ENCODE measurements at places on chromosomes 2 and 18.

DNA sequence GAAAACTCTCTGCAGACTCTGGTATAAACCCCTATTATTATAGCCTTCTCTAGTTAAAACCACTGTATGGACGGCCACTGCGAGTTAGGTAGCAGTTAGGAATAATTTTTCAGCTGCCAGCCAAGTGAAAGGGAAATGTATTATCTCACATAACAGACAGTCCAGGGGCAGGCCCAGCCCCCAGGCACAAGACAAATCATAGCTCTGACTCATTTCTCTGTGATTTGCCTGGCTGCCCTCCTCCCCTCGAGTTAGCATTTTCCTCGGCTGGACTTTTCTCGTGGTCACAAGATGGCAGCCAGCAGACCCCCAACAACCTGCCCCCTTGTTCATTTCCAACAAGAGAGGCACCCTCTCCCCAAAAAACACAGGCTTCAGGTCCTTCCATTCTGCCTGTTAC, 10.5 kb downstream of the VIT start:
- no peak for DNase-seq

GRCh38 chr18:48751727-48752468, 198.9 kb downstream of the SMAD7 start:
- DNase-seq: no peak

GRCh38 chr2:239263231-239263630, 137.6 kb downstream of the HDAC4 start:
- DNase-seq: no peak

GRCh38 chr18:76814256-76814655, 8.1 kb upstream of the ZNF236 start:
- no peak for DNase-seq

DNA sequence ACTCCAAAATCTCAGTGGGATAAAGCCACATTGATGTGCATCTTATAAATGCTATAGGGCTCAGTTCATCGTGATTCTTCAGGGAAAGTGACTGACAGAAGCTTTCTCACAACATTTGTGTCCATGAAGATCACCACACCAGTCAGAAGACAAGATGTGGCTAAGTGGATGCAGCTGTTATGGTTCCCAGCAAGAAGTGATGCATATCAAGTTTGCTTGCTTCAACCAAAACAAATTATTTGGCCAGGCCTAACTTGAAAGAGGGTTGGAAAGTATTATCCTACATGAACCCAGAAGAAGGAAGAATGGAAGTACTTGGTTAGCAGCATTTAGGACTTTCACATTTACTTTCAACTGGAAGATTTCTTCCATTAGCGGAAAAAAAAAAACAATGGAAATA, 210.0 kb upstream of the ACVR2A start:
- DNase-seq: no peak

DNA sequence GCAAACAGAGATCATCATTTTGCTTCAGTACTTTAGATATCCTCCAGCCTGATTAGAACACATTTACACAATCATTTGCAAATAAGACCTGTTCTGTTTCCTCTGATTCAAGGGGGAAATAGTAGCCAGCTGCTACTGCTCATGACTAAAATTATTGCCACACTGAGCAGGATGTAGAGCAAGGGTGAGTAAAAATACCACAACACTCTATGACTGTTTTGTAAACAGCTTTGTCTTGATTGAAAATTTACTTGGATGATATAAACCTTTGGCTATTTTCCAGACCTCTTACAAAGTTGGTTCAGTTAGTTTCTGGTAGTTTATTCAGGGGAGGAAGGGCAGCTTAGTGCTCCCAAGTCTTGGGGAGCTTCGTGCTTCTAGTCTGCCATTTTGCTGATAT, 286.4 kb upstream of the CNTNAP5 start:
- DNase-seq: no peak

GRCh38 chr18:24396082-24396633, 1.5 kb downstream of the OSBPL1A start:
- peak; percentile 48 for DNase-seq

DNA sequence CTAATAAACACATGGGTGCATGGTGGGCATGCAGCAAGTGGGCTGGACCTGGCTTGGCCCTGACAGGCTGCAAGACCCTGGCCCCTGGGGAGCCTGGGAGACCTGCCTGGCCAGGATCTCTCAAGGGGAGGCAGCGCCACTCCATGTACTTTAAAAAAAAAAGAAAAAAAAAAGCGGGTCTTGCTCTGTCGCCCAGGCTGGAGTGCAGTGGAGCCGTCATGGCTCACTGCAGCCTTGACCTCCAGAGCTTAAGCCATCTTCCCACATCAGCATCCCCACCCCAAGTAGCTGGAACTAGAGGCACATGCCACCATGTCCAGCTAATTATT, 29.5 kb upstream of the SEMA4C start:
- no peak for DNase-seq

GRCh38 chr2:118779362-118779761, 68.1 kb downstream of the EN1 start:
- no peak for DNase-seq

DNA sequence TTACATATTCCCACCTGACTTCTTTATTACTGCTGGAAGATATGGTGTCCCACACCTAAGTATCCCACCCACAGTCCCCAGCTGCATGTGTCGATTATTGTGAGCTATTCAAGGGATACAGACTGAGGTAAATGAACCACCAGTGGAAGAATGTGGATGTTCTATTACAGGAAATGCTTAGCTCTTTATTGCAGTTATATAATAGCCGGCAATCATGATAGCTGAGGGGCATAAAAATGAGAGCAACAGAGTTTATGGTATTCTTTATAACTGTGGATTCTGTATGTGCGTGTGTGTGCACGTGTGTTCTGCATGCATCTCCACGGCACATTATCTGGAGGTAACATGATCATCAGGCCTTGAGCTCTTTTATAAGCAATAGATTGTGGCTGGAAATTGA, 198.9 kb downstream of the NEDD4L start:
- DNase-seq: no peak

DNA sequence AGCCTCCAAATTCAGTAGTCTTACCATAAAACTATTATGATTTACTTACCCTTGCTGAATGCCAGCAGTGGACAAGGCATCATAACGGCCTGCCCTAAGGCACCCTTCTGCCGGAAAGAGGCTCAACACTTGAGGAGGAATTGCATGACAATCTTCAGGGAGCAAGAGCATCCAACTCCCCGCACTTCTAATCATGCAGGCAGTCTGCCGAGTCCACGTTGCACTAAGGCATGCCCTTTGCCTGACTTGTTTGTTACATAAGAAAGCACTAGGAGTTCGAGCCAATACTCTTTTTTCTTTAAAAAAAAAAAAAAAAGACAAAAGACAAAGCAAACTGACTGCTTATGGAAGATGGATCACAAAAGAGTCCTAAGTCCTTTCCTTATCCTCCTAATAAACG, 17.9 kb upstream of the SPTBN1 start:
- DNase-seq: no peak

DNA sequence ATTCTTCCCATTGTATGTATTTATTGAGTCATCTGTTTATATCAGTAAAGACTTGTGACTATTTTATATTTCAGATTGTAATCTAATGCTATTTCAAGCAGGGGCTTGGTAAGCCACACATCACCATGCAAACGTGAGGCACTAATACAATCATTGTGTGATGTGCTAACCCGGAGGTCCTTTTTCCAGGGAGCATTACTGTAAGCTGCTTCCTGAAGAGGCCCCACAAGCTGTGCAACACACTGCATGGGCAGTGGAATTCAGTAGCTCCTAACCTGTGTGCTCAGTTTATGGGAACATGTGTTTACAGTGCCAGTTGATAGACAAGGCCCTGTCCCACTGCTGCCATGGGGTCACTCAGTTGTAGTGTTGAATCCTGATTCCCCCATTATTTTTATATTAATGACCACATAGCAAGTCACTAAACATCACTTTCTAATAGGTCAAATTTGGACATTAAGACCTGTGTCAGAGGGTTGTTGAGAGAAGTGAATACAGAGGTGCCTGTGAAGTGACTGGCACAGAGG, 162.9 kb downstream of the FHOD3 start:
- no peak for DNase-seq

GRCh38 chr2:78431241-78431640, 594.3 kb upstream of the REG3G start:
- no peak for DNase-seq

- no peak for DNase-seq
Observed at GRCh38 chr2:88601286-88601685, 26.0 kb downstream of the EIF2AK3 start.

- DNase-seq: no peak
Observed at GRCh38 chr2:192206399-192206798, 11.7 kb upstream of the TMEFF2 start.

DNA sequence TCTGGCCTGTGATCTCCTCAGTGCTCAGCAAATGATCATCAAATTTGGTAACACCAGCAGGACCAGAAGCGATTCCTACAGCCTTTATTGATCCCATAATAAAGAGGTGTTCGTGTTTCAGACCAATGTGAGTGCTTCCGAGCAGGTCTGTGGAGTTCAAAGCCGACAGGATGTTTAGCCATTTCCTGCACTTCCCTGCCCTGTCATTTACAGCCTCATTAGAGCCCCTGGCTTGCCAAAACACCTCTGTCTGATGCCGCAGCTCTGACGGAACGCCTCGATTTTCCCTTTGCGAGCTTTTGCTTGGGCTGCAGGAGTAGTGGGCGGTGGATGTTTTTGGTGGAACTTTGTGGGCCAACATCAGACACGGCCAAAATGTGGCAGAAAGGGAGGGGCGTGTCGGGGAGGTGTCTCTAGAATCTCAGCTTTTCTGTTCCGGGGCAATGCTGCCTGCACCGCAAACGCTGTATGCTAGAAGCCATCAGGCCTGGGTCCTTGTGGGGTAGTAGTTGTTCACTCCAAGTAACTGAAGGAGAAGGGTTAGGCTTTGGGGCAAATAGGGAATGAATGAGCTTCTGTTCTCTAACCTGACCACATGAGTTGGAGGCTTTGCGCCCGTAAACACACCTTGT, 26.1 kb upstream of the INHBB start:
- DNase-seq: no peak

DNA sequence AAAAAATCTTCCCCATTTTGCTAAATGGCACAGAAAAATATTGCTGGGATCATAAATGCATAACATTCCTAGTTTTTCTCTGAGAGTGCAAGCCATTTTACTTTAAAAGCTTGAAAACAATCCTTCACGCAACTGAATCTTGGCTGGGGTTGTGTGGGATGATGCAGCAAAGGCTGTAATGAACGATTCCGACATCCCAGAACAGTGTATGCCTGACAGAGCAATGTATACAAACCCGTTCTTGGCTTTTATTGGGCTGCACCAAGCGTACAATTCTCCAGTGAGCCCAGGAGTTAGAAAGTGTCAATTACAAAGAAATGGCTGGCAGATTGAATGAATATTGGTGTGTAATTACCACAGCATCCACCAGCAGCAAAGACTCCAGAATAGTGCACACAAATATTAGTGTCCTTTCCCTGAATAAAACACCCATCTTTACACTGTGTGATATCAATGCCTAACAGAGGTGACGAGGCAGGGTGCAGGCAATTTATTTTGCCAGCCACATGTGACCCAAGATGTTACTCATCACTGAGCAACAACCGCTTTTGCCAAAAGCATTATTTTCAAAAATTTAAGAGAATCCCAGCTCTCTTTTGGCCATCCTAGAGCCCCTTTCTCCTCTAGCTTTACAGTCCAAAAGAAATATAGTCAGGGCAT, 578.6 kb upstream of the CHAC2 start:
- DNase-seq: no peak

GRCh38 chr2:120772261-120772660, 36.6 kb downstream of the GLI2 start:
- DNase-seq: no peak
